ENCODE measurements at places on chromosomes 11 and 22.
A peak's percentile ranks its signal among the peaks of the same experiment; 100 is the strongest.

- DNase-seq: no peak
Observed at GRCh38 chr22:23743303-23743705, 7.6 kb downstream of the ZNF70 start.

- DNase-seq: peak; percentile 77
Observed at GRCh38 chr22:36879775-36880174, 19.0 kb downstream of the NCF4 start.

DNA sequence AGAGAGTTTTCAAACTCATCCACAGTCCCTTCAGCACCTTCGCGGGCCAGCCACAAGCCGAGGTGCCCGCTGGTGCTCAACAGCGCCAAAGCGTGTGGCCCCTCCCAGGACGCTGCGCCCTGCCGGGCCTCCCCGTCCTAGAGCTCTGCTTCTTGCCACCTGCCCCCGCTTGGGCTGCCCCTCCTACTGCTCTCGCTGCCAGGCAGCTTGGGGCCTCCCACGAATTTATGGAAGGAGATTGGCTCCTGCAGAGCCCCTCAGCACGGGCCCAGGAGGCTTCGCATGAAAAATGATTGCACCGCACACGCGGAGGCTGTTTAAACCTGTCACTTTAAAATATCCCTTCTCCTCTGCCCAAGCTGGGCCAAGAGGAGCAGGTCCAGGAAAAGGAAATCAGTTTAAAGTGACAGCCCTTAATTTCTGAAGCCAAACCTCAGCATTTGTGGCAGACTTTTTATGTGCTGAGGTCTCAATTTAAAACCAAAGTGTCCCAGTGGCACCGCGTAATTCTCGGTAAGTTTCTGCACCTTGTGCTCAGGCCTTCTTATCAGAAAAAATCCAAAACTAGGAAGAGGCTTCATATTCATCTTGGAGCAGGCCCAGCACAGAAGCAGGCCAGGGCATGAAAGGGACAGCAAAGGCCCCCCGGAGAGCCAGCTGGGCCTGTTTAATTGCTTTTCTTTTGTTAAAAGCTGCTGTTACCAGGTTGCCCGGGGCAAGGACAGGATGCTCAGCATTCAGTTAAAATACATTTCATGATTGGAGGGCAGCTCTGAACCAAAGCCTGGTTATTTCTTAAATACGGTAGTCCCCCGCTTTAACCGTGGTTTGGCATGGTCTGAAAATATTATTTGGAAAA, 303.6 kb downstream of the OPCML start:
- DNase-seq: no peak

DNA sequence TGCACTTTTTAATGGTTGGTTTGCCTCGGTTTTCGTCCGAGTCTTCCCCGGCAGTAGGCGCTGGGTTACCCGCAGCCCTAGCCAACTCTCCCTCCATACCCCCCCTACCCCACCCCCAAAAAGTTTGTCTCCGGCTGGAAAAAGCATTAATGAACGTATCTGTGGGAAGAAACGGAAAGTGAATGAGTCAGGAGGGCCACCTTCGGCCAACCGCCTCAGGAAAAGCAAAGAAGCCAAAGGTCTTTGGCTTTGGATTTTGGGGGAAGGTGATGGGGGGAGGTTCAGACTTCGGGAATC, 508 bp upstream of the FLI1 start:
- DNase-seq: no peak

GRCh38 chr22:25347752-25348102, 128.3 kb downstream of the CRYBB2 start:
- DNase-seq: no peak

DNA sequence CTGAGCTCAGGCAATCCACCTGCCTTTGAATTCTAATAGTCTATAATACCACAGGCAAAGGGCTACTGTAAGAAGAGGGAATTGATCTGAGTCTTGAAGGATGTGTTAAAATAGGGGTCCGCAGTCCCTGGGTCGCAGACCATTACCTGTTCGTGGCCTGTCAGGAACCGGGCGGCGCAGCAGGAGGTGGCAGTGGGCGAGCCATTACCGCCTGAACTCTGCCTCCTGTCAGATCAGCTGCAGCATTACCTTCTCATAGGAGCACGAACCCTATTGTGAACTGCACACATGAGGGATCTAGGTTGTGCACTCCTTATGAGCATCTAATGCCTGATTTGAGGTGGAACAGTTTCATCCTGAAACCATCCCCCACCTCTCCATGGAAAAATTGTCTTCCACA, 11.5 kb upstream of the TMEM123 start:
- DNase-seq: no peak

DNA sequence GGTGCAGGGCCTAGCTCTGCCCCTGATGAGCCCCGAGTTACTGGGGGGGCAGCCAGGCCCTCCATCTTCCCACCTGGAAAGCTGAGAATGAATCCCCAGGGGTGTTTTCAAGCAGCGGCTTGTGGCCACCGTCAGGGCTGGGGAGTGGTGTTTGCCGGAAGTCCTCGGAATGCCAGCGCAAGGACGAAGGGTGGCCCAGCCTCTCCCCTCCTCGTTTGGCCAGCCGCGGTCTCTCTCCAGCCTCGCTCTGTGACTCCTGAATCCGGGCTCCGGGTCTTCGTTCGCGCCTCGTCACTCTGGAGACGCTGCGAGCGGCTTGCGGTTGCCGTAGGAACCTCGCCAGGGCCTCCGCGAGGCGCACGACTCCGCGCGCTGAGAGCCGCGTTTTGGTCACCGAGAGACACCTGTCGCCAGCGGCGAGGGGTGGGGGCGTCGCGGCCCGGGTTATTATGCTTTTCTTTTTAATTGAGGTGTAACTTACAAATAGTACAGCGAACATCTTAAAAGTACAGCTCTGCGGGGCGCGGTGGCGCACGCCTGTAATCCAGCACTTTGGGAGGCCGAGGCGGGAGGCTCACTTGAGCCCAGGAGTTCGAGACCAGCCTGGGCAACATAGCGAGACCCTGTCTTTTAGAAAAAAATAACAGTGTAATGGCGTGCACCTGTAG, 6.3 kb upstream of the KDELR3 start:
- DNase-seq: no peak

DNA sequence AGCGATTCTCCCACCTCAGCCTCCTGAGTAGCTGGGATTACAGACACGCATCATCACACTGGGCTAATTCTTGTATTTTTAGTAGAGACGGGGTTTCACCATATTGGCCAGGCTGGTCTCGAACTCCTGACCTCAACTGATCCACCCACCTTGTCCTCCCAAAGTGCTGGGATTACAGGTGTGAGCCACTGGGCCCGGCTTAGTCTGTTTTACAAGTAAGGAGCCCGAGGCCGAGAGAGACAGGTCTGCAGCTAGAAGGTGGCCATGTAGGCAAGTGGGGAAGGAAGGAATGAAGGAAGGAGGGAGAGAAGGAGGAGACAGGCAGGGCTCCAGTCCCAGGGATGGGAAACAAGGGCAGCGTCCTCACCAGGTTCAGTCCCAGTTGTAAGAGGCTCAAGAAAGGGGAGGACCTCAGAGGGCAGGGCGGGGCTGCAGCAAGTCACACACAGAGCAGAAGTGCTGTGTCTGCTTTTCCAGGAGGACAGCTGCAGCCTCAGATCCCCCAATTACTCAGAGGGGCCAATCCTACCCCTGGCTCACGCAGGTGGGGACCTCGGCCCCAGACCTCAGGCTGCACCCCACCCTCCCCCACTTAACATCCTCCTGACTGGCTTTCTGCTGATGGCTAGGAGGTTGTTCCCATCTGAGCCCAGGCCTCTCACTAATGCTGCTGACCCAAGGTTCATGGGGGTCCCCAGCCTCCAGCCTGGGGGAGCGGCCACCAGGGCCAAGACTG, 53.8 kb upstream of the PRR5 start:
- no peak for DNase-seq

- DNase-seq: no peak
Observed at GRCh38 chr11:102583141-102583873, 41.8 kb downstream of the MMP20 start.

- DNase-seq: no peak
Observed at GRCh38 chr11:122882857-122883645, 492 bp downstream of the JHY start.
